Fibroblast of skin of scalp (primary cell): ENCODE measurements at places on chromosomes 1 and 21.

- DNase-seq = no peak
Measured at GRCh38 chr1:44460107-44460882, 55.2 kb downstream of the RNF220 start.

- no peak for DNase-seq
Measured at GRCh38 chr1:172442404-172442803, 1.5 kb downstream of the PIGC start.

DNA sequence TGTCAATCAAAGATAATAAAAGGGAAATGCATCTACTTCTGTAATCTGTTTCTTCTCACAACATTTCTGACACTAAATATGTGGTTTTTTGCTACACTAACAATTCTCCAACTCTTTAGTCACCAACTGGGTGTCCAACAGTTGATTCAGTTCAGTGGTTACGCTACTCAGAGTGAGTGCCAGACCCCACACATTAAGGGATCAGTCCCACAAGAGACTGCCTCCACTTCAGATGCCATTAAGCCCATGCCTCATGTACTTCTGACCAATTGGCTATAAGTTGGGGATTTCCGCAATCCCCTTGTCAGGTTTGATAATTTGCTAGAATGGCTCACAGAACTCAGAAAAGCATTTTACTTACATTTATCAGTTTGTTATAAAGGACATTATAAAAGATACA lies 28.4 kb downstream of the RNF2 start:
- peak; percentile 39 for DNase-seq

DNA sequence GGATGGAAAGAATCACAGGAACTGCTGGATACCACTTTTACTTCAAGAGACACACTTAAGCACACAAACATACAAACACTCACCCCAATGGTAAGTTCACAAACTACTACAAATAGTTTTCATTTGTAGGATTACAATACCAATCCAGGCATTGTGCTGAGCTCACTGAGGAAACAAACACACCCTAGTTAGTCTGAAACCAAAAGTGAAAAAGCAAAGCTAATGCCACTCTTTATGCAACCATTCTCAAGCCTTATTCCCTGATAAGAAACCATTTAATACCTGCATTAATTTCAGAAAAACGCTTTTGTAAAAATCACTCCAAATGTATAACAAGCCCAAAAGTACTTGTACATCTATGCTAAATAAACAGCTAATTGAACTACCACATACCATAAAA lies 38.3 kb downstream of the RNF115 start:
- DNase-seq = no peak

DNA sequence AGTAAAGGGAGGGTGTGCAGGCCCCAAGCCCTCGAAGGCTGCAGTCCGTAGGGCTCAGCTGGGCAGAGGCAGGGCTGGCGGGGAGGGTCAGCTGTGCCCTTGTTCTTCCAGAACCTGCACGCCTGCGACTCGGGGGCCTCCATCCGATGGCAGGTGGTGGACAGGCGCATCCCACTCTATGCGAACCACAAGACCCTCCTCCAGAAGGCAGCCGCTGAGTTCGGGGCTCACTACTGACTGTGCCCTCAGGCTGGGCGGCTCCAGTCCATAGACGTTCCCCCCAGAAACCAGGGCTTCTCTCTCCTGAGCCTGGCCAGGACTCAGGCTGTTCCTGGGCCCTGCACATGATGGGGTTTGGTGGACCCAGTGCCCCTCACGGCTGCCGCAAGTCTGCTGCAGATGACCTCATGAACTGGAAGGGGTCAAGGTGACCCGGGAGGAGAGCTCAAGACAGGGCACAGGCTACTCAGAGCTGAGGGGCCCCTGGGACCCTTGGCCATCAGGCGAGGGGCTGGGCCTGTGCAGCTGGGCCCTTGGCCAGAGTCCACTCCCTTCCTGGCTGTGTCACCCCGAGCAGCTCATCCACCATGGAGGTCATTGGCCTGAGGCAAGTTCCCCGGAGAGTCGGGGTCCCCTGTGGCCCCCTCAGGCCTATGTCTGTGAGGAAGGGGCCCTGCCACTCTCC lies 13.6 kb upstream of the LRRC3 start:
- no peak for DNase-seq

- DNase-seq = no peak
Measured at GRCh38 chr21:8989261-8989711, 1532.1 kb upstream of the TPTE start.

- no peak for DNase-seq
Measured at GRCh38 chr1:18035145-18035544, 72.5 kb upstream of the IGSF21 start.

- no peak for DNase-seq
Measured at GRCh38 chr1:21312407-21312992, 22.2 kb upstream of the ECE1 start.

DNA sequence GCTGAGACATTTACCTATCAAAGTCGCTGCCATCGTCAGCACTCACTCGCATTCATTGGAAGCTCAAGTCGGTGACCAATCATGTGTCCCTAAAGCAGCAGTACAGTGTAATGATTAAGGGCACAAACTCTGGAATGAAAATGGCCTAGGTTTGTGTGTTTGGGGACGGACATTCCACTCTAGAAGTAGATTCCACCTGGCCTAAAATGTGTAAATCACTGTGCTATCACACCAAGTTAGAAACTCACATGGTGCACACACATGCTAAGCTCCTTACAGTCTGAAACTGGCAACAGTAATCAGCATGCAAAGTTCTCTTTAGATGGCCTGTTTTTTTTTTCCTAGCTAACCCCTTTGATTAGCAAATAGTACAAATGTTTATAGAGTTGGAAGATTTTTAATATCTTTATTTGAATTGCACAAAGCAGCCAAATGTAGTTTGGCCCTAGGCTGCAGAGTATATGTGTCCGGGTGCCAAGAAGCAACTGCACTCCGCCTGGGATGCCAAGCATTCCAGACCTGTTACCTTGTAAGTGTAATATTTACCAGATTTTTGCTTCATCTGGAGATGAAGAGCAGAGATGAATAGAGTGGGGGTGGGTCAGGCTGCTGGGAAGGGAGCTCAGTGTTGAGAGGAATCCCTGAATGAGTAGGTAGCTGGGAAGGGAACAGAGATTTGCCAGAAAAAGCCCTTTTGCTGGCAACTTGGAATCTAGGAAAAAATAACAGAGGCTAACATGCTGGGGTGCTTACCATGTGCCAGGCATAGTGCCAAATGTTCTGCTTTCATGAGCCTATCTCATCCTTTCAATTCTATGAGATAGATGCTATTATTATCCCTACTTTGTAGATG lies 35.2 kb downstream of the TGFB2 start:
- DNase-seq = peak; percentile 75

GRCh38 chr1:212074313-212074712 lies 38.8 kb downstream of the DTL start:
- DNase-seq = no peak

- DNase-seq = peak; percentile 98
Measured at GRCh38 chr1:221097479-221098281, 218.4 kb downstream of the HLX start.

DNA sequence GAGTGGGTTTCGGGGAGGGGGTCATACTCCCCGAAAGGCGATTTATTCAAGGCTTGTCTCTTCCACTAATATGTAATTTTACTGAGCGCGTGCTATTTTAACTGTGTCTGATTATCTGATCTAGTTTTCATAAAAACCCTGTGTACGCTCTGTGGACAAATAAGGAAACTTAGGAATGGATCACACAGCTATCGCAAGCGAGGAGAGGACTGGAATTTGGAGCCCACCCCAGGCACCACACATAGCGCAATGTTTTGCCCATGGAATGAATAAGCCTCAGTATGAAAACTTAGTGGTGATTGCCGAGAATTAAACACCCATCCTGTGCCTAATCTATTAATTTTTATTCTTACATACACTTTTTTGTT lies 9.8 kb upstream of the RAB42 start:
- peak; percentile 67 for DNase-seq

DNA sequence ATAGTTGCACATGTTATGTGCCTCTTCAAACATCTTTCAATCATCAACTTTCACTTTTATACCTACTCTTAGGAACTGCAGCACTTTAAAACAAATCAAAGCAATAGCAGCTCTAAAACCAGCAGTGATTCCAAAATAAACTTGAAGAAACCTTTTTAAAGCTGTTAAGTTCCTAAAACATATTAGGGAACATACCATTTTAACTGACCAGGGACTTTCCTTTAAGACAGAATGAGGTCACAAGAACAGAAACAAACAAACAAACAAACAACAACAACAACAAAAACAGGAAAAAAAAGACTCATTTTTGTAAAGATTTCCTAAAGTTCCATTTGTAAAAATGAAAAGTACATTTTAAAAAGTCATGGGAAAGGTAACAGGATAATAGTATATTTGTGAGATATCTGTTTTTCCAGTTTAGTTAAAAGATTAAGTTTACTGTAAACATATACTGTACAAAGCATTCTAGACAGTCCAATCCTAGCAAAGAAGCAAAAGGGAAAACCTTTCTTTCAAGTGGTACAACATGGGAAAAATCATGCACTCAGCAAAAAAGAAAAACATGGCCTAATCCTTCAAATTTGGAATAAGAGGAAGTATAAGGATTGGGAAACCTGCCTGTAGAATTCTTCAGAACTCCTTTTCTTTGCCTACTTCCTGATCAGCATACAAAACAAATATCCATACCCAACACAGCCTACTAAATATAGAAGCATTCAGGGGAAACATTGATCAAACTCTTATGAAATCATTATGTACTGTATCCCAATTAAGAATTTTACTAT lies 45.5 kb downstream of the EPS15 start:
- no peak for DNase-seq

- DNase-seq = no peak
Measured at GRCh38 chr1:37502104-37502503, 12.5 kb downstream of the MEAF6 start.

- DNase-seq = peak; percentile 84
Measured at GRCh38 chr1:116570358-116571214, at the start of gene CD58. CD58 (minus strand) TSS chr1:116571026; CDS start chr1:116570972, 54 bp downstream.

- no peak for DNase-seq
Measured at GRCh38 chr1:205943245-205943644, at the start of gene SLC26A9. SLC26A9 (minus strand) TSS chr1:205943456; CDS start chr1:205935820, 7,636 bp downstream.

DNA sequence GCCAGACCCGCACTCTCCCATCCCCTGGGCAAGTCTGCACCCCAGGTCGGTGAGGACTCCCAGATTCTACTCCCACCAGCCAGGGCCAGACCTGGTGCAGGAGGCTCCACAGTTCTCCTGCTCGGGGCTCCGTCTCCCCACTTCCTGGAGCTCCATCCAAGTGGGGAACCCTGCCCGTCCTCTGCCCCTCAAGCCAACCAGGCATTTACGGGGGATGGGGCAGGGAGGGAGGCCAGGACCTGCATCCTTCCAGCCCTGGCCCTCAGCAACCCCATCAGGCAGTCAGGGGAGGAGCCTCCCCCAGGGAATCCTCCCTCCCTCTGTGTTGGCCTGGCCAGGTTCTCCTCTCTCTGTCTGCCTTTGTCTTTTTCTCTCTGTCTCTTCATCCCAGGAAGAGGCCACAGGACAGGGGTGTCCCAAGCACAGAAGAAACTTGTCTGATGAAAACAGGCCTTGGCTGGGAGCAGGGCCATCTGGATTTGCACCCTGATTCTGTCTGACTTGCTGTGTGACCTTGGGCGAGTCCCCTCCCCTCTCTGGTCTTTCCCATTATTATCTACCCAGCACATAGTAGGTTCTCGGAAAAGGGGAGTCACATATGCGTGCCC lies 18.5 kb upstream of the EPHA2 start:
- no peak for DNase-seq

DNA sequence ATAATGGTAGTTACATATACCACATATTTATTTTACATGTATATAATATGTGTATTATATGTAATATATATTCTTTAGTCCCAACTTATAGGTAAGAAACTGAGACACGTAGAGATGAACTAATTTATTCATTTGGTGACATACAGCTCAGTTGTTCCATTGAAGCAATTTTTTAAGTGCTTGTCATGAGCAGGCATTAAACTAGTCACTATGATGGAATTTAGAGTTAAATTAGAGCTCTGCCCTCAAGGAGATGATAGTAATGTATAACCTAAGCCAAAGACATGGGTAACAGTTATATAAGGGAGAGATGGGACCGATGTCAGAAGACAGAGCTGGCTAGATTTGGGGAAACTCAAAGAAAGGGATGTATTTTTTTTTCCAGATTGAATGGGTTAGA lies 83.0 kb downstream of the ST6GALNAC5 start:
- peak; percentile 59 for DNase-seq

DNA sequence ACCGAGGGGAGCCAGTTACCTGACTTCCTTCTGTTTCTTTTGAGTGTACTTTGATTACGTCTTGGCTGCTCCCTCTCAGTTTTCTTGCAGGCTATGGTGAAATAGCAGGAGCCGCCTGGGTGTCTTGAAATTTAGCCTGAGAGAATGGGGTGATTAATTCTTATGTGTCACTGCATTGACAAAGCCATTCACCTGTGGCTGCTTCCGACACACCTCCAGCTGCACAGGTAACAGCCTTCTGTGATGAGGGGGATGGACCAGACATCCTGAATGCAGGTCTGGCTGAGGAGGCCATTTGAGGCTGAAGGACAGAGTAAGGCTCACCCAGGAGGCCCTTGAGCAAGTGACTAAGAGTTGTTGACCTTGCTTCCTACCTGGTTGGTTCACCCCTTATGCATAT lies 16.5 kb downstream of the CACNA1E start:
- no peak for DNase-seq

GRCh38 chr1:234645474-234645953 lies 35.5 kb upstream of the IRF2BP2 start:
- DNase-seq = no peak

GRCh38 chr21:43281661-43282357 lies 113.0 kb downstream of the CRYAA start:
- DNase-seq = no peak

GRCh38 chr1:164771619-164772361 lies 212.8 kb downstream of the PBX1 start:
- peak; percentile 73 for DNase-seq

- DNase-seq = no peak
Measured at GRCh38 chr1:100277866-100278265, 11.8 kb downstream of the RTCA start.

DNA sequence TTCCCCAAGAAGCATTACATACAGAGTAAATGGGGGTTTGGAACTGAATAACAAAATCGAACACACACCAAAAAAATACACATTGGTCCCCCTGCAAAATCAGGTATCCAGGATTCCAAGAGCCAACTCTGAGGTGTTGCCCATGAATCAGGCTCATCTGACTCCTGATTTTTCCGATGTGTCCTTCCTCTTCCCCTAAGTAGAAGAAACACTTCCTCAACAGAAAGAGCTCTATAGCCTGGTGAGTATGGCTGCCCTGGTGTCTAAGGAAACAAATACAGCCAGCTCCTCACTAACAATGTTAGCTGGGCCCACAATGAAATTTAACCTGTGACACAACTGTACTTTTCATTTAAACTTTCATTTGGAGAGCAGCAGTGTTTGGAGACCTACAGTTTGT lies 33.6 kb downstream of the ERI3 start:
- no peak for DNase-seq

DNA sequence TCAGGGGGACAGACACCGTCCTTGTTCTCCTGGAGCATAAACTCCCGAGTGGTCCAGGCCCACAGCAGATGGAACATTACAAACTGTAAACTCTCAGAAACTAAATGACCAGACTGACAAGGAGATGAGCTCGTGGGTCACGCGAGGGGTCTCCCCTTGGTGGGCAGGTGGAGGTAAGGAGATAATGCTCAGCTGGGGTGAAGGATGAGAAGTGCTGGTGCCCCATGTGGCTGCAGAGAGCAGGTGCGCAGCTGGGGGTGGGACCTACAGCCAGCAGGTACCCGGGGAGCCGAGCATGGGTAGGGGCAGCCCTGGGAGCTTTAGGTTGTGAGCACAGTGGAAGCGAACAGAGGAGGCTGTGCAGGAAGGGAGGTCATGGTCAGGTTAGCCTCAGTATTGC lies 40.1 kb downstream of the AJAP1 start:
- DNase-seq = no peak

- no peak for DNase-seq
Measured at GRCh38 chr1:204001166-204001901, 71.6 kb upstream of the SOX13 start.

- DNase-seq = no peak
Measured at GRCh38 chr1:54237586-54237985, 37.6 kb downstream of the MRPL37 start.
